ENCODE measurements at places on chromosomes 6 and 20.

DNA sequence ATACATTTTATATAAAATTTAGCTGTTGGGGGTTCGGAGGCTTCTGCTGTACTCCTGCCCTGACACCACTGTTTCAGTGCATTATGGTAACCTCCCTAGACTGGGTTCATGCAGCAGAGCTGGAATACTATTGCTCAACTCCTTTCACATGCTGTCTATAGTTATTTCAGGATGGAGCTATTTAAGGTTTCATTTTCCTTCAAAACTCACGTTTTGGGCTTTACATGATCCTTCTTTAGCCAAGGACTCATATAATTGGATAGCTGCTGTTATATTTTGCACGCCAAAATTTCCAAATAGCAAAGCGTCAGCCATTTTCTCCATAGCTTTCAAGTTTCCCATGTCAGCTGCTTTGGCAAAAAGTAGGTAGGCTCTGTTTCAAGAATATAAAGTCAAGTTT is 76.8 kb downstream of the SEL1L2 start:
- no peak for DNase-seq

DNA sequence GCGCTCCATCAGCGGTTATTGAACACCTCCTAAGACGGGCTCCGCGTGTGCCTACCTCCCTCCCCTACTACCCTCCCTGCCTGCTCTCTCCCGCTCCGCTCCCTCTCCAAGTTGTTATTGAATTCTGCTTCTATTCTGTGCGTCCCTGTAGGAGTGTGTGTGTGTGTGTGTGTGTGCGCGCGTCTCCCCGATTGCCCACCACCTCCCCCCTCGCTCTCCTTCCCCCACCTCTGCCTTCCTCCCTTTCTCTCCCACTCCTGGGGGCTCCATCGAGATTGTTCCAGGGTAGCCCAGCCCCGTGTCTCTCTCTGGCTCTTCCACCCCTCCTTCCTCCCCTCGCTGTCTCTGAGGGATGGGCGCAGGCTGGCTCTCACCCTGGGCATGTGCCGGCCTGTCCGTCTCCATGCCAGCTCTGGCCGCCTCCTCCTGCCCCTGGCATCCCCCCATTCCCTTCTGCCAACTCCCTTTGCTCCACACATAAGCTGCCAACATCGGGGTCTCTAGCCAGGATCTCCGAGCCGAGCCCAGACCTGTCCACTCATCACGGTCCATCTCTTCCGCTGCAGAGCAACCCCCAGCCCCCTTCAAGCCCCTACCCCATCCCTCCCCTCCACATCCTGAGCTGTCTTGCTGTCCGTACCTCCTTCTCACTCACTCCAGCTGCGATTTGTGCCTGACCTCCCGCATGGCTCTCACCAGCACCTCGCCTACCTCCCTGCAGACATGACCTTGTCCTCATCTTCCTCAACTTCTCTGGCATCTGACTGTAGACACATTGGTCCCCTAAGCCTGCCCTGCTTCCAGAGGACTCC is 68.5 kb downstream of the SRC start:
- no peak for DNase-seq

DNA sequence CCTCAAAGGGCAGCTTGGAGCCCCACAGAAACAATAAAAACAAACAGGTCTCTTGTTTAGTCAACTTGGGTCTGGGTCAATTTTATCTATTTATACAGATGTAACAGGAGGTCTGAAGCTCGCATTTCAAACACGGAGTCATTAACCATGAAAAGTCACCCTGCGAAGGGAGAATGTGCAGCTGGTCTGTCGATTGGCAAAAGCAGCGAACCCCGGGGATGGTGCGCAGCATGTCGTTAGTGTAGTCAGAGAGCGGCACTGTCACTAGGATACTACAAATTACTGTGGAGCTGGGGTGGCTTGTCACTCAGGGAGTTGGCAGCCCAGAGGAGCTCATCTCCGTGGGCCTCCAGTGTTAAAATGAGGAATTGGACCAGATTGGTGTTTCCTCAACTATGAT is 190.4 kb upstream of the ARG1 start:
- DNase-seq = no peak

- no peak for DNase-seq
These were observed 1.2 kb upstream of the SLC24A3 start for GRCh38 chr20:19211252-19211651.
